Stimulated activated naive CD8-positive, alpha-beta T cell treated with anti-CD3 and anti-CD28 coated beads, Interleukin-15, Interleukin-2, amounts not matched to agents 100 U/mL and 50 U/mL, for 24 hours (primary cell): ENCODE measurements at places on chromosomes 11 and 22.

GRCh38 chr11:39011797-39012196 is 2413.8 kb upstream of the RAG2 start:
- DNase-seq = no peak

- DNase-seq = no peak
These were observed 6.5 kb downstream of the PDE3B start for GRCh38 chr11:14650064-14650463.

DNA sequence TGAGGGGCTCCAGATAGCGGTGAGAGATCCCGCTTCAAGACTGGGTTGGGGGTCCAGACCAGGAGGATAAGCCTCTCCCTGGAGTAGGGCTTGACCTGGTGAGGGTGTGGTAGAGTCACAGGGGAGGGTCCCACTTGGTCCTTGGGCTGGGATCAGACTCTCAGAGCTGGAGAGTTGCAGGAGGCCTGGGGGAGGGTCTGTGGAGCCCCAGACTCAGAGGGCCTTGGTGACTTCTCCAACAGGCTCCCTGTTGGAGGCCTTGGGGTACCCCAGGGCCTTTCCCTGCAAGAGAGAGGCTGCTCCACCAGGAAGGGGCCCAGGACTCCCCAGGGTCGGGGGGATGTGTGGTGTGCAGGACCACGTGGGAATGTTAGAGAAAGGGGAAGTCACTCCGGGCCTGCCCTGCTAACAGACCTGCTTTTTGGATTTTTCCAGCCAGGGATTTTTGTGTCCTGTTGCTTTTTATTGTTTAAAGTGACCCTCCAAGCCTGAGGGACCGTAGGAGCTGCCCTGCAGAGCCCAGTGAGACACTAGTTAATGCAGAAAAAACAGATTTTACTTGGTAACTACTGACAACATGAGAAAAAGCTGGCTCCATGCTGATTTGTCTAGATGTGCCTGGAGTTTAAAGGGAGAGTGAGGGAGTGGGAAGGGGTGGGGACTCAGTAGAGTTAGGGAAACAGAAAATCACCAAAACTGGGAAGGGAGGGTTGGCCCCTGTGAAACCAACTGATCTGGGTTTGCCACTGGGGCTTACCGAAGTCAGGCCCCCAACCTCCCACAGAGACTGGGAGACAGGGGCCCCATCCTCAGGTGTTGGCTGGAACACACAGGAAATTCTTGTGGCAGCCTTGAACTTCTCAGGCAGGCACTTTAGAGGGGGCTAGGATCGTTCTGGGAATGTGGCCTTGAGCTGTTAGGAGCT is 801 bp upstream of the TXNRD2 start:
- DNase-seq = peak; percentile 37

- DNase-seq = no peak
These were observed 26.3 kb downstream of the MEI1 start for GRCh38 chr22:41725510-41726110.

- DNase-seq = no peak
These were observed 323.6 kb upstream of the SYN3 start for GRCh38 chr22:33381531-33382406.

GRCh38 chr11:105918039-105918438 is 104.0 kb downstream of the MSANTD4 start:
- no peak for DNase-seq

DNA sequence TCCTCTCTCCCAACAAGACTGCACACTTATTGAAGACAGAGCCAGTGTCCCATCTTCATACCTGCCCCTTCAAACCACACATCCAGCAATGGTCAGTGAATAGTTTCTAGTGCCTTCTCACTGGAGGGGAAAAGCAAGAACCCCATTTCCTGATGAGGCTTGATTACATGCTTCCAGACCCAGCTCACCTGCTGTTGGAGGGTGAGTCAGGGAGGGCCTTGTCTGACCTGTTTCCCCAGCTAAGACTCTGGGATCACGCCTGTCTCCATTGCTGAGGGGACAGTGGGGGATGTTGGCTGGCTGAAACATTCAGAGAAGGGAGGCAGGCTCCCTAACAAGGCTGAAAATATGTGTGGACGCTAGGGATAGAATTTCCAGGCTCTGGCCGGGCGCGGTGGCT is 27.5 kb upstream of the ZDHHC13 start:
- DNase-seq = no peak

DNA sequence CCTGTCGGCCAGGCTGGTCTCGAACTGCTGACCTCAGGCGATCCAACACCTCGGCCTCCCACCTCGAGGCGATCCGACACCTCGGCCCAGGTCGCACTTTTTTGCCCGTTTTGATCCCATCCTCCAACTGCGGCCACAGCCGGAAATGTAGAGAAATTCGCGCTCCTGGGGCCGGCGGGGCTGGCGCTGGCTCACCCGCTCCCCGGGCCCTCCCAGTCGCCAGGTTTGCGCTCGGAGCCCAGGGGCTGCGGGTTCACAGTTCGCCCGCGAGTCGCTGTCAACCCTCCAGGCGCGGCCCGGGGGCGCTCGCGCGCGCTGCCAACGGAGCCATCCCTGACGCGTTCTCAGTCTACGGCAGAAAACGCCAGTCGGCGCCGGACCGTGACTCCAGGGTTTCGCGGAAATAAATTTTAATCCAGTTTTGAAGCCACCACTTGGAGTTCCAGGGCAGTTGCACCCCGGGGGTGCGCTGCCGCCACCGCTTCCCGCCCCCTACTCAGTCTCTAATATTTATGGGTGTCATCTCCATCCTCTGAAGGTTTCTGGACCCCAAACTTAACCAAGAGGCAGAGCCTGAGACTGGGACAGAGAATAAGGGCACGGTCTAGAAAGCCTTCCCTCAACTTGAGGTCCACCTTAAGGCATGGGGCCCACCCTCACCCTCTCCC is 1.5 kb upstream of the KLHDC7B start:
- peak; percentile 93 for DNase-seq

GRCh38 chr11:46277313-46277621 is 195 bp upstream of the CREB3L1 start:
- no peak for DNase-seq

DNA sequence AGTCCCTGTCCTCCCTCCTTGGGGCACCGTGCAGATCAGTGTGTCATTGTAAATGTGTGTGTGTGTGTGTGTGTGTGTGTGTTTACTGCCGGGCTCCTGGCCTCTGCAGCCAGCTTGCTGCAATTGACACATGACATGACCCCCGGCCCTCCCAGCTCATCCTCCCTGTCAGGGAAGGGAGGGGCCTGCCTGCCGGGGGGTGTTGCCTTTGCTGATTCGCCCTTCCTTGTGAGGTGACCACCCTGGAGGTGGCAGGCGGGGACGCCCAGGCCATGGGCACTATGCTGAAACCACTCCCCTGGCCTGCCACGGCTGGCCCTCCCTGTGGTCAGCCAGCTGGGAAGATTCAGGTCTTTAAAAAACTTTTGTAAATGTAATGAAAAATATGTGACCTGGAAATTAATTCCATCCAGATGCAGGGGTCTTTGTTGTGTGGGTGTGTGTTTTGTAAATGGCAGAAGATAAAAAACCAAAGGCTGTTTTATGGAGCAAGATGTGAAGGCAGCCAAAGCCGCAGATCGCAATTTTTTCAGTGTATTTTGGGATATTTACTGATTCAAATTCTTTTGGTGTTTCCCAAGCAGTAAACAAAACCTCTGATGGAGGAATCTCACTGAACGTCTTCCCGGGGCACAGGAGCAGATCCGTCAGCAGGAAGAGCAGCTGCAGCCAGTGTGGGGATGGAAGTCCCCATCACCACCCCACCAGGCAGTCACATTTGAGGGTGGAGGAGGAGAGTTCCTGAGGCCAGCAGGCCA is 23.2 kb downstream of the SHISAL1 start:
- DNase-seq = no peak

GRCh38 chr11:34387653-34388052 is 29.8 kb upstream of the ABTB2 start:
- no peak for DNase-seq

DNA sequence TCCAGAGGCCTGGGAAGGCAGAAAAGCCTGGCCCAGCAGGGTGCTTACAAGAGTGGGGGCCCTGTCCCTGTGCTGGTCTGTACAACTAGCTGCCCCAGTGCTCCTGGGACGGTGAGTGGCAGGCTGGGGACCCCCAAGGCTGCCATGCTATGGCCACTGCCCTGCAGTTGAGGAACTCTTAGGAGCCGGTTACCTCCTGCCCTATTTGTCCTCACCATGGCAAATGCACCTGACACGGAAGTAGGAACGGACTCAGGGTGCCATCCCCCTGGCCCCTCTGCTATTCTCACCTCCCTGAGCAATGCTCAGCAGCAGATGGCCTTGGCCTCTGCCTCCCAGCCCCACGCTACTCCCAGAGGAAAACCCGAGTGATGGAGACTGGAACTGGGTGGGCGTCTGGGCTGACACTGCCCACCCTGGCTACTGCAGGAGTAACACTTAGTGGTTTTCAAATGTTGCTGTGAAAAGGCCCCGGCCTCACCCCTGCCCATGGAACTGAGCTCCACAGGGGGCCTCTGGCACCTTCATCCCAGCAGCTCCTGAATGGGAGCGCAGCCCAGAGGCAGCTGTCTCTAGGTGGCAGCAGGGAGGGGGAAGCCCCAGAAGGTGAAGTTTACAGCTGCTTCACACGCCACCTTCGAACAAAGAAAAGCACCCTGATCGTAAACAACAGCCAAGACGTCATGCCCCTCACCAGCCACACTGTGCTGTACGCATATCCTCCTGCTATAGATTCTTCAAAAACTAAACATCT is 105.3 kb downstream of the CTTN start:
- no peak for DNase-seq

DNA sequence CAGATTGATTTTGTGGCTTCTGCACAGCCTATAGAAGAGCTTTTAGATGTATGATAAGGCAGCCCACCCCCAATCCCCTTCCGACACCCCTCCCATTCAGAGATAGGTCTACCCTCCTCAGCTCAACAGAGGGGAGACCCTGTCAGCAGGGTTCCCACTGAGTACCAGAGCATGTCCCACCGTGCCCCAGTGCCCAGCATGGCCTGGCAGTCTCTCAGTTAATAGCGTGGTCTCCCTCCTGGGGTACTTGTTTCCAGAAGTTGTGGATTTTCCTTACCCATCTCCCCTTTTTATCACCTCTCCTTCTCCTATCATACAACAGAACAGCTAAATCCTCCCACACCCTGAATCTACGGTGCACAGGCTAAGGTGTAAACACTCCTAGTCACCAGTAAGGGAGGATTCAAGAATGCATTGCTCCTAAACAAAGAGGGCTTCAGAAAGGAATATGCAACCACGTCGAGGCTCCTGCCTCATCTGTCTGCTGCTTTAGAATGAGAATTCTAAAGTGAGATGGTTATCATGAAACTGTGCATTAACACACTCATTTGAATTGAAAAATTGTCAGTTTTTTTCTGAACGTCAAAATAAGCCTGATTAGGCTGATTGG is 6.7 kb downstream of the PLAAT2 start:
- no peak for DNase-seq

- DNase-seq = peak; percentile 84
These were observed 2.1 kb upstream of the CPT1A start for GRCh38 chr11:68843703-68844312.

- DNase-seq = no peak
These were observed 837.3 kb downstream of the TBC1D22A start for GRCh38 chr22:47599753-47600152.

- DNase-seq = no peak
These were observed 78.7 kb upstream of the GRAMD1B start for GRCh38 chr11:123351375-123351774.

DNA sequence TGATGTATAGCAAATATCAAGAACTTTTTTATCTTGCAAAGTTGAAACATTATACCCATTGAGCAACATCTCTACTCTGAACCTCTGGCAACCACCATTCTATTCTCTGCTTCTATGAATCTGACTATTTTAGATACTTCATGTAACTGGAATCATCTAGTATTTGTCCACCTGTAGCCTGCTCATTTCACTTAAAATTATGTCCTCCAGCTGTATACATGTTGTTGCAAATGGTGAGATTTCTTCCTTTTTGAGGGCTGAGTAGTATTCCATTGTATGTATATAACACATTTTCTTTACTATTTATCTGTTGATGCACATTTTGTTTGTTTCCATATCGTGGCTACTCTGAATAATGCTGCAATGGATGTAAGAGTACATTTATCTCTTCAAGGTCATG is 476.3 kb upstream of the LRRC4C start:
- no peak for DNase-seq
